ENCODE measurements at places on chromosomes 7 and 10.

- no peak for DNase-seq
These were observed 3.2 kb downstream of the HTRA1 start for GRCh38 chr10:122464586-122464985.

GRCh38 chr7:2477447-2478398, 1.5 kb upstream of the GRIFIN start:
- DNase-seq: no peak

DNA sequence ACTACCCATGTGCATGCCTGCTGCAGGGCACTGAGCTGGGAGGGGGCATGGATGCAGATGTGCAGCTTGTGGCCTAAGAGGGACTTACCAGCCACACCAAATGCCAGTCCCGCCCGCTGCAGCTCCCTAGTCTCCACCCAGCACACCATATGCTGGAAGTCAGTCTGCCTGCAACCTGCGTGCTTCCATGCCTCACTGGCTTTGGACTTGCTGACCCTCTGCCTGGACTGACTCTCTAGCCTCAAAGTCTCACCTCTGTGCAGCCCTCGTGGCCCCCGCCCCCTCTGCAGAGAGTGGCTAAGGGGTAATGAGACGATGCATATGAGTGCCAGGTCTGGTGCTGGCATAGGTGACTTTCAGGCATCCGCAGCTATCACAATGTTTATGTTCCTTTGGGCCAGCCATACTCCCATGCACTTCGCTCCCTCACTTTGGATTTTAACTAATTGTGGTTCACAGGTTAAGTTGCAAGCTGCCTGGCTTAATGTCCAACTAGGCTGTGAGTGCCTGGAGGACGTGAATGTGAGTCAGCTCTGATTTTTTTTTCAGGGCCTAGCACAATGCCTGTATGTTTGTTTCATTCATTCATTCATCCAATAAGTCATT, 21.7 kb downstream of the TRIM8 start:
- DNase-seq: no peak

DNA sequence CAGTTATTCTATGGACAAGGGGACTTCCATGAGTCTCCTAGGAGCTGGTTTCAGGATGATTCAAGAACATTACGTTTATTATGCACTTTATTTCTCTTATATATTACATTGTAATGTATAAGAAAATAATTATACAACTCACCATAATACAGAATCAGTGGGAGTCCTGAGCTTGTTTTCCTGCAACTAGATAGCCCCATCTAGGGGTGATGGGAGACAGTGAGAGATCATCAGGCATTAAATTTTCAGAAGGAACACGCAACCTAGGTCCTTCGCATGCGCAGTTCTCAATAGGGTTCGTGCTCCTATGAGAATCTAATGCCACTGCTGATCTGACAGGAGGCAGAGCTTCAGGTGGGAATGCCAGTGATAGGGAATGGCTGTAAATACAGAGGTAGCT, 137.9 kb downstream of the ANKRD30A start:
- DNase-seq: no peak

GRCh38 chr7:110645060-110645459, 445.9 kb upstream of the LRRN3 start:
- DNase-seq: no peak

GRCh38 chr7:71682841-71683781, 551.2 kb downstream of the GALNT17 start:
- DNase-seq: no peak

DNA sequence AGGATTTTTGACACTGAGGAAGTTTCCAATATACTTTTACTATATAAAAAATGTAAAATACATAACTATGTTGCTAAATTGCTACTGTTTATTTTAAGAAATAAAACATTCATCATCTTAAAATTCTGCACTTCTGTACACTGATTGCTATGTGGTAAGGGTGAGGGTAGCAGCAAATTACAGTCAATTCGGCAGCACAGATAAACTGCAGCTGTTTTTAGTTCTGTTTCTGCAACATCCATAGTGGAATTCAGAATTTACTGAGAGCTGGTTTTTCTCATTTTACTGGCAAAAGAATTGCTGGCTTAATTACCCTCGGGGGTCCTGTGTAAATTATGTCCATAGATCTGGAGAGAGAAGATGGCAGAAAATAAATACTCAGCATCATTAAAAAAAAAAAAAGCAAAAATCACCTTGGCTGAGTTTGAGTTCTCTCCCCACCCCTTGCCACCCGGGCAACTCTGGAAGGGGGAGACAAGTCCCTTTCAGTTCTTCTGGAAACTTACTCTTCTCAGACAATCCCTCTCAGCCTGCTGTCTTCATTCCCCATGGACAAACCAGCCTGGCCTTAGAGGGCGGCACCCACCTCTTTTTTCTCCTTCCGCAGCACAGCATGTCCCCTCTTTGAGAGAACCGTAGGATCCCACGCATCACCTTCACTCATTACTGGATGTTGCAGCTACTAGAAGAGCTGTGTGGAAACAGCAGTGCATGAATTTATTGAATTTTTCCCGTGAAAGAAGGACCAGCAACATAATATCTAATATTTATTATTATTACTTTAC, 501.1 kb upstream of the CELF2 start:
- no peak for DNase-seq

- no peak for DNase-seq
These were observed 13.6 kb downstream of the STAMBPL1 start for GRCh38 chr10:88893611-88894010.

- no peak for DNase-seq
These were observed 220.0 kb upstream of the ZNF804B start for GRCh38 chr7:88539518-88539917.

DNA sequence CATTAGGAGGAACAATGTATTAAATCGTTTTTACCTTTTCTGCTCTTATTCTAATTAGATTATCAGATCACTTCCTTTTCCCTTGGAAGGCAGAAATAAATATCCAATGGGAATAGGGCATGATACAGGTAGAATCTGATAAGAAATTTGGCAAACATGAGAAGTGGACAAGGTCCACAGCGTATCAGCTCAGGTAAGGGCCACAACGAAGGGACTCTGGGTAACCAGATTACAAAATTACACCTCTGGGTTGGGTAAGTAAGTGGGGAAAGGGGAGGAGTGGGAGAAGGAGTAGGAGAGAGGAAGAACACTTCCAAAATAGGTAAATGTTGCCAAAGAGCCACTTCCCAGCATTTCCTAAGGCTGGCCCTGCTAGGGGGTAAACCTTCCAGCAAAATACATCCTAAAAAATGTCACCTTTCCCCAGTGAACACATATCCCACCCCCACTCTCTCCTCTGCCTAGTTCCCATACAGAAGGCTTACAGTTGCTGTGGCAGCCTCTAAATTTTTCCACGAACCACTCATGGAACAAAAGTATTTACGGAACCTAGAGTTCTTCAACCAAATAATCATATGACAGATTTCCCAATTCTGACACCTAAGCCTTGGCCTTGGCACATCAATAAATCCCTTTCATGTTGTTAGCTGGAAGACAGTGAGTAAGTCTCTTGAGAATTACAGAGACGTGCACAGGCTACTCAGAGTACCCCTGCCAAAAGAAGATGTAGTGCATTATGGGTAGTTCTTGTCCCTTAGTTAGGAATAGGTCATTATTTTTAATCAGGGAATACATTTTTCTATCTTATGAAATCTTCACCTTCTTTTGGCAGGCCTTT, 51.5 kb upstream of the DLX6 start:
- no peak for DNase-seq

DNA sequence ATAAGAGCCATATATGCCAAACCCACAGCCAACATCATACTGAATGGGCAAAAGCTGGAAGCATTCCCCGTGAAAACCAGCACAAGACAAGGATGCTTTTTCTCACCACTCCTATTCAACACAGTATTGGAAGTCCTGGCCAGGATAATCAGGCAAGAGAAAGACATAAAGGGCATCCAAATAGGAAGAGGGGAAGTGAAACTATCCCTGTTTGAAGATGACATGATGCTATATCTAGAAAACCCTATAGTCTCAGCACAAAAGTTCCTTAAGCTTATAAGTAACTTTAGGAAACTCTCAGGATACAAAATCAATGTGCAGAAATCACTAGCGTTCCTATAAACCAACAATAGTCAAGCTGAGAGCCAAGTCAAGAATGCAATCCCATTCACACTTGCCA, 23.8 kb upstream of the STARD3NL start:
- DNase-seq: no peak

GRCh38 chr7:7569081-7569527, 2.4 kb downstream of the MIOS start:
- no peak for DNase-seq

- no peak for DNase-seq
These were observed 3.3 kb upstream of the PDE1C start for GRCh38 chr7:32073533-32073932.

GRCh38 chr7:76314042-76314721, 11.7 kb downstream of the HSPB1 start:
- peak; percentile 67 for DNase-seq

DNA sequence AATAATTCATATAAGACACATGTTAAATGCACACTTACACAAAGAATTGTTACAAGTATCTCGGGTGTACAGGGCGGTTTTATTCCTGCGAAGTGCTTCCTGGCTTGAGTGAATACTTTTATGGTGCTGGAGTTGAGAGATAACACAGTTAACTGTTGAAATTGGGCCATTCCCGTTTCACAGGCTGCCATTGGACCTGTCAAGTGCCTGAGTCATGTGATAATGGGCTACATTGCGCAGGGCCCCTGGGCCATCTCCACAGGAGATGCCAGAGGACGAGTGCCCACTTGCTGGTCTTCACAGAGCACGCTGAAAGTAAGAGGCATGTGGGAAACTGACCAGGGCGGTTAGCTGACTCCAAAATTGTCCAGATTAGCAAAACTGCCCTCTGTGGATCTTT, 4.8 kb downstream of the FBH1 start:
- DNase-seq: no peak

GRCh38 chr10:8071006-8071405, 16.5 kb downstream of the GATA3 start:
- DNase-seq: no peak

GRCh38 chr10:76086170-76086760, 654.8 kb downstream of the LRMDA start:
- no peak for DNase-seq

- no peak for DNase-seq
These were observed 187.7 kb upstream of the KLF6 start for GRCh38 chr10:3972460-3973301.

DNA sequence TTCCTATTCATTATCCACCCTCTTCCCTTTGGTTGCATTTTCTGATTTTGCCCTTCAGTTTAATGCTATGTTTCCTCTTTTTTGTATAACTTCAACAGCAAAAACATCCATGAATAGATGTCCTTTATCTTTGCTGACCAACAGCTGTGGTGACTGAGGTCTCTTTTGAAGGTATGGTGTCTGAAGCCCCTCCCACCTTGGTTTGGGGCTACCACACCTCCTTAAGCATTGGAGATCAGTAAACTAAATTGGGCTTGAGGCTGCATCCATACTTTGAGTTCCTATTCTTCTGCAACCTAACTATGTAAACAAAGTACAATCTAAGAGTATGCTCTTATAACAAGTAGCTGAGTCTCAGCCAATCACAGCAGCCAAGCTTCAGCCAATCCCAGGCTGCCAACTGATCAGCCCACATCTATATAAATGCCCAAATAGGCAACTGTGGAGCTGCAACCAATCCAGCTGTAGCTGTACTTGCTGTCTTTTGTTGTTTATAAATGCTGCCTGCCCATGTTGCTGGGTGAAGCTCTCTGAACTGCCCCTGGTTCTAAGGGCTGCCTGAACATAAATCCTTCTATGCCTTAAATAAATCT, 69.4 kb upstream of the PDLIM1 start:
- no peak for DNase-seq

DNA sequence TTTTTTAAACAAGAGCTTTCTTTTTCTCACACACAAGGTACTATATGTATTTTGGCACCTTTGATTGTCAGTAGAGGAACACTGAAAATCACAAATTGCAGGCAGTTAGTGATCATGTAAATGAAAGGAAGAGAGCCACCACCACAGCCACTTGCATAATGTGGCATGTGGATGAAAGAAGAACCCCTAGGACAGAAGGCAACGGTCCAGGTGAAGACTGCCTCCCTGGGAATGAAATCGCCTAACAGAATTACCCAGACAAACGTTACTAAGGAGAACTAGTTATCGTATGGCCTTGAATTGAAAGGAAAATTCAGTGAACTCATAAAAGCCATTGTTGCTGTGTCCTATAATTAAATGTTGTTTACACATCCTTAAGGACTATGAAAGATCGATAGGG, 41.2 kb upstream of the PTPRZ1 start:
- no peak for DNase-seq

DNA sequence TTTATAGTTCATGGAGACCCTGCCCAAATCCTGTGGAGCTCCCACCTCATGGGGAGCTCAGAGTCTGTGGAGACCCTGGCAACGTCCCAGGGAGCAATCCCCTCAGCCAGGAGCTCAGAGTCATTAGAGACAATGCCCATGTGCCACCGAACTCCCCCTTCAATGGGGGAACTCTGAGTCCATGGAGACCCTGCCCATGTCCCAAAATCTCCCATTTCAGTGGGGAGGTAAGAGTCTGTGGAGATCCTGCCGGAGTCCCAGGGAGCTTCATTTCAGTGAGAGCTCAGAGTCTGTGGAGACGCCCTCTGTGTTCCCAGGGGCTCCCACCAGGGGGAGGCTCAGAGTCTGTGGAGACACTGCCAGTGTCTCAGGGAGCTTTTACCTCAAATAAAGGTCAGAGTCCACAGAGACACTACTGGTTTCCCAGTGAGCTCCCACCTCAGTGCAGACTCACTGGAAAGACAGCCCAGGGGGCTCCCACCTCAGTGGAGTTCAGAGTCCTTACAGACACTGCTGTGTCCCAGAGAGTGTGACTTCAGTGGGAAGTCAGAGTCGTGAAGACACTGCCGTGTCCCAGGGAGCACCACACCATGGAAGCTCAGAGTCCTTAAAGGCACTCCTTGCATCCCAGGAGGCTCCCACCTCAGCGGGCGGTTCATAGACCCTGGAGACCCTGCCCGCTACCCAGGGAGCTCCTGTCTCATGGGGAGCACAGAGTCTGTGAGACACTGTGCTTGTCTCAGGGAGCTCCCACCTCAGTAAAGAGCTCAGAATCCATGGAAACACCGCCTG, 5.0 kb downstream of the MYO1G start:
- no peak for DNase-seq

DNA sequence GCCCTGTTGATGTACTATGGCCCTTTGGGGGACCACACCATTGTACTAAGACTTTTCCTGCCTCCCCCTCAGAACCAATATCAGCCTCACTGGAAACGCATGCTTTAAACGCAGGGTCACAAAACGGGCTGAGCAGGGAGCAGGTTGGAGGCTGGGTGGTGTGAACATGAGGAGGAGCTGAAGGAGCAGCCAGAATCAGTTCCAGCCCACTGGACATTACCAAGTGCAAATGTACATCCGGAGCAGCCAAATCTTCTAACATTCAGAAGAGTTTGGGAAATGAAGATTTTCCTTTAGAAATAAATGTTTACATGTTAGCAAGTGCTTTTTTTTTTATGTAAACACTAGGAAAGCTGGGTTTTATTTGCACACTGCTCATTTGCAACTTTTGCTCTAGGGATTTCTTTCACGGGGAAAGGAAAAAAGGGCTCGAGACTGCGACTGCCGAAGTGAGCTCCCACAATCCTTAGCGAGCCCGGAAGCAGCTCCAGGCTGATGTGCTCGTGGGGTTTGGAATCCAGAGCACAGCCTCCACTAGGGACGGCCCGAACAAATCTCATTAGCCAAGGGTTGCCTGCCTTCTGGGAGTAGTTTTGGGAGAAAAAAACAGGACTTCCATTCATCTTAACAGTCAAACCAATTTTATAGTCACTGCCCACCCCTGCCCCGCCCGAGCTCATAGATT, 108.0 kb upstream of the YAE1 start:
- no peak for DNase-seq

- DNase-seq: no peak
These were observed 34.8 kb downstream of the MTURN start for GRCh38 chr7:30169579-30169978.

- DNase-seq: no peak
These were observed at the start of gene ITIH5 for GRCh38 chr10:7666253-7667023. Gene ITIH5, minus strand, starts transcription at chr10:7666966. Its CDS starts 74 bp downstream, at chr10:7666892.

GRCh38 chr10:92575961-92576360, 2.1 kb upstream of the IDE start:
- DNase-seq: no peak

Data from AG04449 (cell line).